NCI-H1436 (cell line): ENCODE measurements at places on chromosomes 4 and X.

GRCh38 chr4:75698963-75699228 lies 25.5 kb upstream of the USO1 start:
- no peak for DNase-seq

- no peak for DNase-seq
Observed at GRCh38 chr4:7313347-7313811, 121.0 kb downstream of the SORCS2 start.

GRCh38 chr4:95585016-95585695 lies 36.4 kb upstream of the UNC5C start:
- no peak for DNase-seq

GRCh38 chr4:26916195-26916594 lies 55.6 kb downstream of the STIM2 start:
- no peak for DNase-seq

DNA sequence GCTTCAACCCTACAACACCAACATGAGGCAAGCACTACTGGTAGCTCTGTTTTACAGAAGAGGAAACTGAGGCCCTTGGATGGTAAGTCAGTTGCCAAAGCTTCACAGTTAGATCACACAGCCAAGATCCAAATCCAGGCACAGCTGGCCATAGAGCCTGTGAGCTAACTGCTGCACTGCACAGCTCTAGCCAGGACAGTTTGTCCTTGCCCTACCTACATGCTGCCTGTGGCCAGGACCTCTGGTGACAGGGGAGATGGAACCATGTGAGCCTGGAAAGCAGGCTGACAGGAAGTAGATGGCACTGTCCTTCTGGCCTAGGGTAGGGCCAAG lies 257.8 kb downstream of the FBXW7 start:
- DNase-seq, result no peak

GRCh38 chr4:7904952-7905915 lies 34.4 kb downstream of the AFAP1 start:
- no peak for DNase-seq

GRCh38 chrX:13936521-13937225 lies 93.0 kb downstream of the GEMIN8 start:
- DNase-seq, result no peak

DNA sequence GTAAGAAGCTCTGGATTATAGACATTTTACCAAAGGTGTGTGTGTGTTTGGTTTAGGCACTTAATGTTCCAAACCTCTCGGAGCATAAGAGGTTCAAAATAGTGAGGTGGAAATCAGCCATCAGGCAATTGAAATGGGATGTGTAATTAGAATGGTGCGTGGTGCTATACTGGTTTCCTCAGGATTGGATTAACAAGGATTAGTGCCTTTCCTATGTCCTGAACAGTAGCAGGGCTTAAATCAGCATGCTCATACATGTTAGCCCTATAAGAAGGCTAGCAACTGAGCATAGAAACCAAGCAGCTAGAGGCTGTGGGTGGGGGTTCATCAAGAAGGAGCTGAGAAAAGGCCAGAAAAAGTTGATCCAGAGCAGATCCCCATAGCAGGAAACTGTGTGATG lies 256.8 kb upstream of the CXXC4 start:
- DNase-seq, result no peak

DNA sequence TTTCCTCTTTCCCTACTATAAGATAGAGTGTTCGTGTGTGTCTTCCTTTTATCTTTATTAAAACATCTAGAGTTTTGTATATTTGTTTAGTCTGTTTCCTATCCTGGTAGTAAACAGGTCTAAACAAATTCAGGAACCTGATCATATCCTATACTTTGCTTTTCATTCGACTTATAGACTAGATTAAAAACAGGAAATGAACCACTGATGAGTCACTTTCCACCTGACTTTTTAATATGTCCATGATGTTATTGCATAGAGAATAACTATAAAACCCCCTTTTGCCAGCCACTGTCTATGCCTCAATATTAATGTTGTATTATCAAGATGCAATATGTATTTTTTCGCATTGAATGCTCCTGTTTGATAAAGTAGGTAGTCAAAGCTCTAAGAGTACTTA lies 1794.0 kb downstream of the STIM2 start:
- DNase-seq, result no peak

DNA sequence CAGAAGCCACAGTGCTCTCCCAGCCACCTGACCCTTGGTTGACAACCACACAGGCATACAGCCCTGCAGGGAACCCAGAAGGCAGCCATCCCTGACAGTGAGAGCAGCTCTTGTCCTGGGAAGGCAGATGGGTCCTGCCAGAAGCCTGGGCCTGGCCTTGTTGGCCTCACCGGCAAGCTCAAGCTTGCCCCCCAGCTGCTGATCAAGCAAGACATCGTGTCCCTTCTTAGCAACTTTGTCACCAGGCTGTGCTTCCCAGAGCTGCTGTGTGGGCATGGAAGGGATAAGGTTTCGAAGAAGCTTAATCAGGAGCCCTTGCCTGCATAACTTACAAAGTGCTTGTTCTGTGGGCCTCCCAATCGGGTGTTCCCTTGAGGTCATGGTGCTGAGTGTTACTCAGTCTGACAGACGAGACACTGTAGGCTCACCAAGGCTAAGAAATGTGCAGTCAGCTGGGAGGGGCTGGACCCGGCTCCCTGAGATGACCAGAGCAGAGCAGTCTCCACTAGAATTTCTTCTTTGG lies 6.8 kb upstream of the ABLIM2 start:
- no peak for DNase-seq

GRCh38 chr4:188811121-188811520 lies 671.9 kb downstream of the TRIML1 start:
- DNase-seq, result no peak

GRCh38 chrX:497186-498014 lies 110.7 kb upstream of the PPP2R3B start:
- no peak for DNase-seq

DNA sequence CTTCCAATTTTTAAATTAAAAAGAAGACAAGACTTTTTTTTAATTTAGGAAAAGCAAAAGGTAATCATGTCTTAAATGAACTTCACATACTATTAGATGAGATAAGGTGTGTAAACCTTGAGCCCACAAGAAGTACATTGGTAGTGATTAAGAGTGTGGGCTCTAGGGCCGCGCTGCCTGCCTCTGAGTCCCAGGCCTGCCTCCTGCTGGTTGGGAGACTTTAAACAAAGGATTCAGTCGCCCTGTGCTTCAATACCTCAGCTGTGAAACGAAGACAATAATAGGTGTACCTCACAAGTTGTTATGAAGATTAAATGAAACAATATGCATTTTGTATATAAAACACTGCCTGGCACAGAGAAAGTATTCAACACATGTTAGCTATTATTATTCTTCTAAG lies 95.9 kb upstream of the MYOZ2 start:
- no peak for DNase-seq

GRCh38 chrX:77893713-77894112 lies 1.5 kb downstream of the MAGT1 start:
- DNase-seq, result no peak

DNA sequence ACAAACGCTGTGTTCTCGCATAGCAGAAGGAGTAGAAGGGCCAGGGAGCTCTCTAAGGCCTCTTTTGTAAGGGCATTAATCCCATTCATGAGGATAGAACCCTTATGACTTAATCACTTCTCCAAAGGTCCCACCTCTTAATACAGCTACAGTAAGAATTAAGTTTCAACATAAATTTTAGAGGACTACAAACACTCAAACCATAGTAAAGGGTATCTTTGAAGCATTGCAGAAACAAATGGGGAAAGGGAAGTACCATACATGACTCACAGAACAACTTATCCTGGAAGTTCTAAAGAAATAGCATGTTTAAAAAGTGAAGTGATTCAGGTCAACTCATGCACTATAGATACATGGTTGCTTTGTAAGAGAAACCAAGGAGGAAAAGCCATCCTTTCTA lies 680.8 kb downstream of the RPA4 start:
- no peak for DNase-seq

- no peak for DNase-seq
Observed at GRCh38 chrX:129188231-129188630, 335.1 kb downstream of the SMARCA1 start.

DNA sequence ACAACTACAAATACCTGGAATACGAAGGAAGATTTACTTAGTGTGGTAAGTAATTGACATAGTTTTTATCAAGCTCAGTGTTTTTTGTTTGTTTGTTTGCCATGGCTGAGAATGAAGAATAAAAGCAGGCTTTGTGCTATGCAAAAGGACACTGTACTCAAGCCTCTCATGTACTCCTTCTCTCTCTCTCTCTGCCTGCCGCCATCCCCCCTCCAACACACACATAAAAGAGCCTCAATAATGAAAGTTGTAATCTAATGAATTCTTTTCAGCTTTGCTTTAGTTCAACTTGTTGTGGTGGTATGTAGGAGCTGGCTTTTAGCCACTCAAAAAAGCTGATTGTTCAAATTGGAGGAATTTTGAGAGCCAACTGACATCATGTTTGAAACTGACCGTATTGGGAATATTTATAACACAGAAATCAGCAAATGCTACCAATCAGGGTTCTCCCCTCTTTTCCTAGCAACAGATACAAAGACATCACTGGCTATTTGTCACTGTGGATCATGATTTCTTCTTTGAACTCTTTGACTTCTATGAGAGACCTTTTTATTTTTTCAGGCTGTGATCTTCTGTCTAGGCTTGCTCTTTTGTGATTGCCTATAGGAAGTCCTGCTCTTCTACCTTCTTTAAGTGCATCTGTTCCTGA lies 1148.8 kb downstream of the RAPGEF2 start:
- no peak for DNase-seq

DNA sequence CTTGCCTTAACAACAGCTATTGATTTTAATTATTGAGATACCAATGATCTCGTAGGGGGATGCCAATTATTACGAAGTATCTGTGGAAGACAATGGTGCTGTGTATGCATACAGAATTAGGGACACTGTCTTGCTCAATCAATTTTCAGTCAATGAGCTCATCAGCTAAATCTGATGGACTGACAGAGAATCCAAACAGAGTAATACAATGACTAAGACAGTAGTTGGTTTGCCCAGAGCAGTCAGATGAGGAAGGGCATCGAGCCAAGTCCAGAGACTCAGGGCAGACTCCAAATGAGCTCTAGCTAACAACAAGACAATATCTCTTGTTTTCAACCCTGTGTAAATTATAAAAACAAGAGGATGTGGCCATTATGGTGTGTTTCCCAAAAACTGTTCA lies 14.7 kb upstream of the GSX2 start:
- DNase-seq, result no peak

GRCh38 chr4:182502064-182502463 lies 258.9 kb downstream of the TENM3 start:
- DNase-seq, result no peak
